ENCODE measurements at places on chromosomes 13 and 19.

- DNase-seq: no peak
Measured at GRCh38 chr13:67048821-67049150, 181.3 kb downstream of the PCDH9 start.

DNA sequence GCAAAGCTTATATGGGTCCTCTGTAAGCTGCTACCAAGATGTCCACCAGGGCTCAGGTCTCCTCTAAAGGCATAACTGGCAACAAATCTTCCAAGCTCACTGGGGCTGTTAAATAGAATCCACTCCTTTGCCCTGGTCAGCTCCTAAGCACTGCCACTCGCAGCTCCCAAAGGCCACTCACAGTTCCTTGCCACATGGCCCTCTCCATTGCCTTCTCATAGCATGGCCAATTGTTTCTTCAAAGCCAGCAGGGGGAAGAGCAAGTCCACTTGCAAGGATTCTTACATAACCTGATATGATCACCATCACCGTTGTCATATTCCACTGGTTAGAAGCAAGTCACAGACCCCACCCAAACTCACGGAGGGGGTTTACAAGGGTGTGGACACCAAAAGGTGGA, 199.5 kb downstream of the SUCLA2 start:
- no peak for DNase-seq

DNA sequence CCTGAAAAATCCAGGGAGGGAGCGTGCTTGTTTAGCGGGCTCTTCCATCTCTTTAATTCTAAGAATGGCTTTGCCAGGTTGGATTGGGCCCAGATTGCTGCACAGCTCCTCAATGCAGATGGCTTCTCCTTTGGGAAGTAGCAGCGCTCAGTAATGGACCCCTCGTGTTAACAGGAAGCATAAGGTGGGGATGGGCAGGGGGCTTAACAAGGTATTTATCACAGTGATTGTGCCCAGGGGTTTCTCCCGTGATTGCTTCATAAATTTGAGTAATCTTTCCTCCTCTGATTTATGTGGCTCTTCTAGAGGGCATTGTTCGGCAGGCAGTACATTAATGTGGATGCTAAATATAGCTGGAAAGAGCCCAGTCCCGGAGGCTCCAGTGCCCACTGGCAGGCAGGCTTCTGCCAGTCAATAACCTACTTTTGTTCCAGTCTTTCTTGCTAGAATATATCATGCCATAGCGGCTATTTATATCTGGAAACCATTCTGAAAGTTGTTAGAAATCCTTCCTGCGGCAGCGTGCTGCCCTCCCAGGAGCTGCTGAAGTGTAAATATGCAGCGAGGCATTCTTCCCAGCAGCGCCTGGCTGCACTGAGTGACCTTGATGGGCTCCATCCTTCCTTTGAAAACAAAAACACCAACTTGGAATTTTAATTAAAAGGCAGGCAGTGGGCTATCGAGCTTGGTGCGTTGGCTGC, 65.0 kb downstream of the FGF9 start:
- no peak for DNase-seq

- DNase-seq: no peak
Measured at GRCh38 chr13:83449668-83450395, 432.4 kb downstream of the SLITRK1 start.

DNA sequence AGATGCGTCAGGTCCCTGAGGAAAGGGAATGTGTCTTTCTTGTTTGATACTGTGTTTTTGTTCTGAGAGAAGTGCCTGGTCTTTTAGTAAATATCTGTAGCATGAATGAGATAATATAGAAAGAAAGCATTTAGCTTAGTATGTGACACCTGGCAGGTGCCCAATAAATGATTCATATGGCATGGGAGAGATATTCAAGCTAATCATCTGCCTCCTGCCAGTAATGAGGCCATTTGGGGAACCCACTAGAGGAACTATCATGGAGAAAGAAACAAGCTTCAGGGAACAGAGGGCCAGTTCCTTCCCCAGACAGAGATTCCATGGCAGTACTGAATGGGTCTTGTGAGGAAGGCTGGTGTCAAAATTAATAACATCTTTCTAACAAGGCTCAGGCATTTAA, 603.9 kb downstream of the DCT start:
- no peak for DNase-seq

DNA sequence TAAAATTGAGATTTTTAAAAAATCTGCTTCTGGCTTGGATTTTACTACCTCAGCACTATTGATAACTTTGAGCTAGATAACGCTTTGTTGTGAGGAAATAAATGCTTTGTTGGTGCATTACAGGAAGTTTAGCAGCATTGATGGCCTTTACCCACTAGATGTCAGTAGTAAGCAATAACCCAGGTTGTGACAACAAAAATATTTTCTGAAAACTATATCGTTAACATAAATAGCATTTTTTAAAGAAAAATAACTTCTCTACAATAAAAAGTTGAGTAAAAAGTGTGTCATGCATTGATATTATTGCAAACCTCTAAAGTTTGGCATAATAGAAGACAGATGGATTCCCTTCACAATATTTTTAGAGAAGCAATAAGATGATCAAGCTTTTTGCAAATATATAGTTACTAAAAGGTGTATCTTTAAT, 1246.5 kb downstream of the UQCRFS1 start:
- DNase-seq: no peak

GRCh38 chr13:21671620-21672286, 880 bp downstream of the FGF9 start:
- no peak for DNase-seq

GRCh38 chr13:74651121-74651520, 516.9 kb upstream of the KLF12 start:
- DNase-seq: no peak

DNA sequence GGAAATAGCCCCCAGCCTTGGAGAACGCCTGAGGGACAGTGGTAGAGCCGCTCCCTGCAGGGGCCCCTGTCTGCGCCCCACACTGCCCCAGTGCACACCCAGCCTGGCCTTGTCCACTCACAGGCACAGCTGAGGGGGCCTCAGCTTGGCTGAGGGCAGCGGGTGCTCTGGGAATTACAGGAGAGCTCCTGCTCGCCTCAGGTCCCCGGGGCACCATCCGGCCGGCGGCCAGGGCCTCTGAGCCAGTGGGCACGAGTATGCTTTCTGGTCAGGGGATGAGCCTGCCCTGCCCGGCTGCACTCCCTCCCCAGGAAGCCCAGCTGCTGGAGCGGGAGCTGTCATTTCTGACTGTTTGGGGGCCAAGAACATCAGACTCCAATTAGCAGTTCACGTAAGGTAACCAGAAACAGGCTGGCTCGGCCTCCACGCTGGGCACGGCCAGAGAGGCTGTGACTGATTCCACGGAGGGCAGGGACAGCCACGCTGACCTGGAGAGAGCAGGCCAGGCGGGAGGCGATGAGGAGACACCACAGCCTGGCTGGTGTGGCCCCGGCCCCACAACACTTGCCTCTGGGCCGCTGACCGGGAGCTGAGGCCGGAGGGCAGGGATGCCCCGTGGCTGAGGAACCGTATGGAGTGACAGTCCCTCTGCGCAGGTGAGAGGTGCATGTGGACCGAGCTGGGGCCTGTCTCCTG, 15.4 kb downstream of the CEBPG start:
- no peak for DNase-seq

DNA sequence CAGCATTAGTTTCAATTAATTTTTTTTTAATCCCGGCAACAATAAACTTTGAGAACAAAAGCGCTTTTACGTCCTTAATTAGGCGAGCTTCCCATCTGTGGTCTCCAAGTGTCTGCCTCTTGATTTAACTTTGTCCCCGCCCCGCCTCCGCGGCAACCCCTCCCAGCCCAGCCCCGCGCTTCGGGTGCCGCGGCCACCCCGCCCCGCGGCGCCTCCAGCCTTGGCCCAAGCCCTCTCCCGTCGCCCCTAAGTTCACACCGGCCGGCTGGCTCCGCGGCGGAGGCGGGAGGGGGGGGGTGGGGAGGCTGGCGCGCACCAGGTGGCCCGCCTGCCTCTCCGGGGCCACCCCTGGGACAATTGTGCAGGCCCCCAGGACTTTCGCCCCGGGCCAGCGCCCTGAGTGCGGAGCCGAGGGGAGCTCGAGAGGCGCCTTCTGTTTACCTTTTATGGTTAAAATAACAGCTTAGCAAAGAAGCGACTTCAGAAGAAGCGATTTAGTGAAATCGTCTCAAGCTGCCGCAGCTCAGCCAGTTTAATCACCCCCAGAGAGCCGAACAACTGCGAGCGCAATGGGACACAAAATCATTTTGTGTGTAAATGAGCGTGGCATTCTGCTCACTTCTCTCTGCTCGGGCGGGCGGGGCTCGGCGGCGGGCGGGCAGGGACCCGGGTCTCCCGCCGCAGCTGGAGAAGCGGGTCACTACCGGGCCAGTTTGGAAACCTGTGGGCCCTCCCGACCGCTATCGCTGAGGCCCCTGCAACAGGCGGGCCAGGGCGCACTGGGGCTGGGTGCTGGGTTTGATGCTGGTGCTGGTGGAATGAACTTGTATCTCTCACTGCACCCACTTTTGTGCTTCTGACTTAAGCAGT, 1.4 kb downstream of the KCTD15 start:
- DNase-seq: no peak

- no peak for DNase-seq
Measured at GRCh38 chr13:50214514-50214913, 199.3 kb downstream of the KCNRG start.

DNA sequence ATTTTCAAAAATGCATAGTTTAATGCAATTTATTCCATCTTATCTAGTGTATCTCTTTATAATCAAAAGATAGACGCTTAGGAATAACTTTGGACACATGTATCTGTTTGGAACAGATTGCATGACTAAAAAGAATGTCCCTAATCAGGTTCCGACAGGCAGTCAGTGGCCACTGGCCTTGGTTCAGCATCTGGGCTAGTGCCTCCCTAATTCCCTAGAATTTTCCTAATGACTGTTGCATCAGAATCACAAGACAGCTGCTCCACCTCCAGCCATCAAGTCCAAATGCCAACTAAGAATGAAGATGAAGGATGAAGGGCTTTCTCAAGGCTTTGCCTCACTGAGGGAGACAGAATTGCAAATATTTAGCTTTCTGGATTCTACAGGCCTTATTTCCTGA, 173.8 kb downstream of the EFNB2 start:
- DNase-seq: no peak

DNA sequence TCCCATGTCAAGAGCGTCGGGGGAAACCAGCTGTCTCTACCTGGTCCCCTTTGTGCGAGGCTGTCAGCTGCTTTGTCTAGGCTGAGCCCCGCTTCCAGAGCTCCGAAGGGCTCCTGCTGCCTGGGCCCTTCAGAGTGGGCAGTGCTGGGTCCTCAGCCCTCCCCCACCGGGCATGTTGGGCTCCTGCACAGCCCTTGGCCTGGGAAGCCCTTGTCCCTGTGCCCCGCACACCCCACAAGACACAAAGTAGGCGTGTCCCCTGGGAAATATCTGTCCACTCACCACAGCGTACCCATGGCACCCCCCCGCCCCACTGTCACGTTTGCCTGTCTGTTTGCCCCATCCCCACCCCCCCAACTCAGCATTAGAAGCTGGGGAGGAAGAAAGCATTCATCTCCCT, 39.6 kb upstream of the RANBP3 start:
- no peak for DNase-seq

GRCh38 chr13:50643060-50643459, 200.4 kb downstream of the DLEU7 start:
- DNase-seq: no peak

- DNase-seq: no peak
Measured at GRCh38 chr19:3357992-3358688, 8.2 kb upstream of the NFIC start.

- no peak for DNase-seq
Measured at GRCh38 chr19:3350014-3350663, 16.2 kb upstream of the NFIC start.

DNA sequence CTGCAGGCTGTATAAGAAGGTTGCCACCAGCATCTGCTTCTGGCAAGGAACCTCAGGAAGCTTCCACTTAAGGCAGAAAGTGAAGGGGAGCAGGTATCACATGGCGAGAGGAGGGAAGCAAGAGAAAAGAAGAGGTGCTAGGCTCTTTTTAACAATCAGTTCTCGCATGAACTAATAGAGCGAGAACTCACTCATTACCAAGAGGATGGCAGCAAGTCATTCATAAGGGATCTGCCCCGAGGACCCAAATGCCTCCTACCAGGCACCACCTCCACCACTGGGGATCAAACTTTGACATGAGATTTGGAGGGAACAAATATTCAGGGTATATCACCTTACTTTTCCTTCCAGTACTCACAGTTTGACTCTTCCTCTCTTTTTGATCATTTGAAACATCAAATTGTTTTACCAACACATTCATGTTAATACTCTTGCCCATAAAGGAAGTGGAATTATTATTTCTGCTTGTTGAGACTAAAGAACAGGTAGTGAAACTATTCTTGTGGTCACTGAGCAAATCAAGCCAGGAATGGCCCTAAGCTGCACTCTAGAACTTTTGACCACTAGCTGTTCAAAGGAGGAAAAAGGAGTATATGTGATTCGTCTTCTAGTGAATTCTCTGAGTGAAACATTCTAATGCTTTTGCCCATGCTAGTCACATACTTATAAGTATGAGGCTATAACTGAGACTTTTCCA, 45.0 kb downstream of the LACC1 start:
- no peak for DNase-seq

- DNase-seq: no peak
Measured at GRCh38 chr13:41029629-41030028, 10.5 kb upstream of the ELF1 start.
